ENCODE measurements at places on chromosomes 3 and 15. TPM values are rescaled to one million over a fixed set of nuclear protein-coding genes. Genes with fewer than 3 reads are reported as not detected.

Gene GOLGA6B
- not detected for total RNA-seq

DNA sequence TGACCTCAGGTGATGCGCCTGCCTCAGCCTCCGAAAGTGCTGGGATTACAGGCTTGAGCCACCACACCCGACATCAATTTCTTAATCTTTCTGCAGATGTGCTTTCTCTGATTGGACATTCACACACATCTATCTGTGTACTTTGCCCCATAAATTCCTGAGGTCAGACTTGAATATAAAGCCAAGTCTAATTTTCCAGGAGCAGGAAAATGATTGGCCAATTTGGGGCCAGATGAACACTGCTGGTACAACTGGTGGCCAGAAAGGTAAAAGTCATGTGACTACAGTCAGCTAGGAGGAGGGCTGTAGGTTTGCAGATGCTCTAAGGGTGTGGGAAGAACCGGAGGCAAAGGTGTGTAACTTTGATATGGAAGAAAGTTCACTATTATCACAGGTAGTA, 3.2 kb upstream of the RAD51 start:
- DNase-seq, result no peak

Gene UNC45A
- total RNA-seq, result 45.6 TPM

Gene SI
- total RNA-seq, result 1,142 TPM

Gene IL20RB
- 0.57 TPM for total RNA-seq

- peak; percentile 76 for DNase-seq
Observed at GRCh38 chr3:187000711-187001151, 70.4 kb downstream of the ST6GAL1 start.
